Stimulated activated CD4-positive, alpha-beta T cell treated with anti-CD3 and anti-CD28 coated beads, Interleukin-1b, Interleukin-23, amount 100 ng/mL, for 1 hour (primary cell): ENCODE measurements at places on chromosomes 5 and 9.

GRCh38 chr9:117992006-117992405 is 287.8 kb downstream of the TLR4 start:
- DNase-seq: no peak

- no peak for DNase-seq
These were observed 13.6 kb downstream of the EXOC3 start for GRCh38 chr5:456351-457194.

DNA sequence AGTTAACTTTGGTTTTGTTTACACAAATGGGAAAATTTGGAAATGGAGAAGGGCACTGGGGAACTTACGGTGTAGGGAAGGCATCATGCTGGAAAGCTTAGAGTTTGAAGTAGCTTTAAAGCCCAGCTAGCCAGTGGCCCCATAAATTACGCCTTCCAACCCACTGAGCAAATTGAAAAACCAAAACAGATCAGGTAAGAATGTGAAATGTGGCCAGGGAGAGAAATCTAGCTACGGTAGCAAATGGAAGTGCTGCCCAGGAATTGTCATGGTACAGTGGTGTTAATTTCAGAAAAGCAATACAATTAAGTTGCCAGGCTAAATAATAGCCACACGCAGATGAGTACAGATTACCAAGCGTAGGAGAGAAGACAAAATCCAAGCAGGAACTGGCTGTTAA is 654.8 kb downstream of the PRELID2 start:
- DNase-seq: no peak

- no peak for DNase-seq
These were observed 10.9 kb upstream of the STX17 start for GRCh38 chr9:99895510-99895909.

- no peak for DNase-seq
These were observed 13.7 kb upstream of the FOCAD start for GRCh38 chr9:20670395-20670794.

- DNase-seq: no peak
These were observed at the start of gene SLC24A2 for GRCh38 chr9:19788614-19789271. TSS of gene SLC24A2 (minus strand) at chr9:19789037.

GRCh38 chr5:11928909-11929308 is 24.7 kb upstream of the CTNND2 start:
- no peak for DNase-seq

- DNase-seq: no peak
These were observed 32.2 kb upstream of the ROPN1L start for GRCh38 chr5:10409504-10409903.

- DNase-seq: no peak
These were observed 399 bp downstream of the NDUFA2 start for GRCh38 chr5:140647042-140647419.

DNA sequence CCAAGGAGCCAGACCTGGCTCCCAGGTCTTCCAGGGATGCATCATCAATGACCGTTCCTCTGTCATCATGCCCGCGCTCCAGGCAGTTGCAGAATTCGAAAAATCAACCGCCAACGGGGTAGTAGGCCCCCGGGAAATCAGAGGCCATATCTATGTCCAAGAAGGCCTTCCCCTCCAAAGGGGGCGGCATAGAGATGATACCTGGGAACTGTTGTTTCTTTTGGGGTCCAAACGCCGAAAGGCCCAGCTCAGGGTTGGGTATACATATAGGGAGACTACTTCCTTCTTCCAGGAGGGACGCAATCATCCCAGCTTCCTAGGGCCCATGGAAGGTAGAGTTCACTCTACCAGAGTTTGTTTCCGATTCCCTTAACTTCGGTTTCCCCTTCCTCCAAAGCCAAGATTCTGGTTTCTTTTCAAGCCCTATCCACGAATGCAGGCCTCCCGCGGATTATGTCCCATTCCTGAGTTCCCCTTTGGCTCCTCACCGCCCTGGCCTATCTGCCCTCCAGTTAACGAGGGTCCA is 754 bp downstream of the DCAF12 start:
- DNase-seq: no peak

- no peak for DNase-seq
These were observed 201.7 kb upstream of the OTULINL start for GRCh38 chr5:14379739-14380497.

GRCh38 chr9:80556631-80557030 is 984.9 kb downstream of the TLE4 start:
- DNase-seq: no peak

- DNase-seq: no peak
These were observed 30.0 kb downstream of the DNAJC21 start for GRCh38 chr5:34959323-34959722.

- no peak for DNase-seq
These were observed 646 bp downstream of the SWI5 start for GRCh38 chr9:128276574-128277270.

DNA sequence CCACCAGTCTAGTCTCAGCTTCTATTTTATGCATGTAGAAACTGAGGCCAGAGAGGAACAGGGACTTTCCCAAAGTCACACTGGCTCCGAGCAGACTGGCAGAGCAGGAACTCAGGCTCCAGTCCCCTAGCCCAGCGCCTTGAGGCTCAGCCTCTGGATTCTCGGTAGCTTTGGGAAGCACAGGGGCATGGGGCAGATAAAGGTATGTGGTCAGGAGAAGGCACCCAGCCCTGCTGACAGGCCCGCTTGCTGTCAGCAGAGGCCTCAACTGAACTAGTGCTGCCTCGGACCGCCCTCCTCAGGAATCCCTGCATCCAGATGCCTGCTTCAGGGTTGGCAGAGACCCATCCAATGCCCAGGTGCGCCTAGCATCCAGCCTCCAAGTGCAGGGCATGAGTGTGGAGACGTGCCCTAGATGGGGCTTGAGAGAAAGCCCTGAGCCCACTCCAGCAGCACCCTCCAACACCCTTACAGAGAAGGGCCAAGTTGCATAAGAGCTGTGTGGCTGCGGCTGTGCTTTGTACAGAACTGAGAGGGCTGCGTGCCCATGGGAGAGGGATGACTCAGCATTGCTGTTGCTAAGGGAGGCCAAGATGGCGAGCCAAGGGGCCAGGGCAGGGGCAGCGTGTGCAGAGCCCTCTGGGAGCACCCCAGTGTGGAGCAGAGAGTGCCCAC is 168.6 kb downstream of the MACROH2A1 start:
- DNase-seq: no peak

DNA sequence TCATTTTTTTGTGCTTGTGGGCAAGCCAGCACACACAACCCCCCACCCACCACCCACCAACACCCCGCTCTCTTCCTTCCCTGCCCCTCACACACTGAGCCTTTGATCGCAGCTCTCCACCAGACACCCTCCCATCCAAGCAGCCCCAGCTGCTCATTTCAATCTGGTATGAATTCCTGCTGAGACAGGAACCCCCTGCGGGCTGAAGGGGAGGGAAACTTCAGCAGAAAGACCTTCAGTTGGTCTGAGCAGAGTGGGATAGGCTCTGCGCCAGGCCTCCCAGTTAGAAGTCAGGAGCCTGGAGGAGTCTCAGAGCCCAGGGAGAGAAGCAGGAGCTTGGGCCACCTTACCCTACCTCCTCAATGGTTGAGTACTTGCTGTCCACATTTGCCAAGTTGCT is 7.2 kb downstream of the PCDHGC5 start:
- DNase-seq: no peak

DNA sequence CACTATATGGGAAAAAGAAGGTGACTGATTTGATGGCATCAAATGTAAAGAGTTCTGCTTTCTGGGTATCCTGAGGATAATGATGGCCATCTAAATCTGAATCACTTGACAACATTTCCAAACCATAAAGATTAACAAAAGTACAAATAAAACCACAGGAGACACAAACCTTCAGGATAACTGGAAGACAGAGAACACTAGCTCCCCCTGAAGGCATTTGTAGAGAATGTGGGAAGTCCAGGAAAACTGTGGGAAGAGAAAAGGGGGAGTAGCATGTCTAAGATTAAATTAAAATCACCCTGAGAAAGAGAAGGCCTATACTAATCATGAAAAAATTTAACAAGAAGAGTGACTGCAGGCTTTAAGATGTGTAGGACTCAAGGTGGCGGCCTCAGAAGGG is 116.2 kb downstream of the PRELID2 start:
- DNase-seq: no peak

DNA sequence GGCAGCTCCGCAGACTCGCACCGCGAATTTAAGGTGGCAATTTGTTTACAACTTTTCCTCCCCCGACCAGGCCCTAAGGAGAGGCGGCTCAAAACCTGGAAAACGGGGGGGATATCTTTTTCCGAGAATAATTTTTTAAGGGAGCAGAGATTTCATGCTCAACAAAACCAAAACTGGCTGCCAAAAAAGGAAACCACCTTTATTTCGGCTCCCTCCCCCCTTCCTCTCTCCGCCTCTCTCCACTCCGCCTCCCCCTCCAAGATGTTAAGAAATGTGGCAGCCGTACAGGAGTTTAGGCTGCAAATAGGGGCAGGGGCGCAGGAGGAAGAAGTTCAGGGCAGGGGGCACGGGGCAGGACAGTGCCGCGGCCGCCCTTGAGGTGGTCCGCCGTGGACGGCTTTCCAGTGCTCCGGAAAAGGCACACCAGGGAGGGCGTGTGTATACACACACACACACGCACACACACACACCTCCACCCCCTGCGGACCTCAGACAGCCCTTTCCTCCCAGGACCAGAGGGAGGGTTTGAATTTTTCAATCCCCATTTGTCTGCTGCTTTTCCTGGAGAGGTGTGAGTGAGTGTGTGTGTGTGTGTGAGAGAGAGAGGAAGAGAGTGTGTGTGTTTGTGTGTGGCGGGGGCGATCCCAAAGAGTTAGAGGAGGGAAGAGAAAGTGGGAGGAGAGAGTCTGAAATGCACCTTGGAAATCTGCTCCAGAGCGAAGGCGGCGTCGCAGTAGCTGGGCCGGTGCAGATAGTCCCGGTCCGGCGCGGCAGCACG is 9.1 kb downstream of the PTCH1 start:
- no peak for DNase-seq

GRCh38 chr9:109110329-109111021 is 9.3 kb downstream of the TMEM245 start:
- DNase-seq: no peak

DNA sequence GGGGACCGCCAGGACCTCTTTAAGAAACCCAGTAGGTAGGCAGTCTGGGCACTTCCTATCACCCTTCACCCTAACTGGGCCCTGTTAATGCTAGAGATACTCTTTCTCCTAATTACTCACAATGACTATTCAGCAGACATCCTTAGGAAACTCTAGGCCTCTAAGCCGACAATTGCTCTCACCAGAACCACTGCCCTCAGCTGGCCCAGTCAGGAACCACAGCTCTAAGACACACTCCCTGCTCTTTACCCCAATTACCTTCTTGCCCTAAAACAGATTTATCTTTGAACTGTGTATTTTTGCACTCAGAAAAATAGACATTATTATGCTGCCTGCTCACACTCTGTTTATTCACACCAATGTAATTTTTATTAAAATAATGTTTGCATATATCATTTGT is 432.6 kb upstream of the SLC30A5 start:
- DNase-seq: no peak

DNA sequence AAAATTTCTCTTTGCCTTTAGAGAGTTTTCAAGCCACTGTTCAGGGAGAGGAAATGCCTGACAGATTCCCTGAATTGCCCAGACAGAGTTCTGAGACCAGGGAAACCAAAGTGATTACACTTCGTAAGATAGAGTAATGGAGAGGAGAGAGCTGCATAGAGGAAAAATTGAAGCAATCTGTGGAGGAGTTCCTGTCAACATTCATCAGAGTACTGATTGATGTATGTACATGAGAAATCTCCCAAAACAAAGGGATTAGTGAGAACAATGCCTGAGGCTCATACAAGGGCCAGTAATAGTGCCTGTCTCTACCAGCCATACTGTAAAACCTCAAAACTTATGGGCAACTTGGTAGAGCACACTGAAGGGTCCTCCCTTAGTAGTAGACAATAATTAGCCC is 79.0 kb upstream of the TRIM32 start:
- no peak for DNase-seq

- DNase-seq: no peak
These were observed 805.5 kb downstream of the EFNA5 start for GRCh38 chr5:106865279-106865678.

DNA sequence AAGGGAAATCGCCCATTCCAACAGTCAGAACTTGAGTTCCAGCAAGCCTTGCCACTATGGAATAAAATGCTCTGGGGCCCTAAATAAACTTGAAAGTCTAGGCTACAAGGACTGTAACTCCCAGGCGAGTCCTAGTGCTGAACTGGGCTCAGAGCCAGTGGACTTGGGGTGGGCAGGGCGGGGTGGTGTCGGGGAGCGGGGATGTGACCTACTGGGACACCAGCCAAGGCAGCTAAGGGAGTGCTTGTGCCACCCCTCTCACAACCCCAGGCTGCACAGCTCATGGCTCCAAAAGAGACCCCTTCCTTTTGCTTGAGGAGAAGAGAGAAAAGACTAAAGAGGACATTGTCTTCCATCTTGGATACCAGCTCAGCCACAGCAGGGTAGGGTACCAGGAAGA is 61.5 kb downstream of the MEIKIN start:
- DNase-seq: no peak

DNA sequence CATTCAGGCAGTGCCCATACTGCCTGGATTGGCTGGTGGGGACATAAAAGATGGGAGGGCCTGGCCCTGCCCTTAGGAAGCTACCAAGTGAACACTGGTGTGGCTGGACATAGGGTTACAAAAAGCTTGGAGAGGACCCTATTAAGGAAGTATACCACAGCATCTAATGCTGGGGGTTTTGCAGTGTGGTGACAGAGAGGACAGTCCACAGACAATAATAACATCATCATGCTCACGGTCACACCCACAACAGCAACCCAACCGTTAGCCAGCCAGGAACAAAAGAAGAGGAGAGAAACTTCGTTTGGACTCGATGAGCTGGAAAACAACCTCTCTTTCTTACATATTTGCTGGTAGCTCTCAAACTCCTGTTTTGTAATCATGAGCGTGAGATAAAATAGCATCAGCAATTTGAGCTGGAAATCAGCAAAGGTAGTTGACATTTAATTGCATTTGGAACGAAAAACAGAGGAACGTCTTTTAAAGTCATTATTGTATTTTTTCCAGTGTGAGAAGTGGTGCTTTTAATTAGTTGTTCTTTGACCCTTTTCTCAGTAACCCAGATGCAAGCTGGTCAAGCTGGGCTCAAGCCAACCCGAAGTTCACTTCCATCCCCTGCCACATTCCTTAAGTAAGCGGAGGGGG is 73.4 kb downstream of the NSG2 start:
- no peak for DNase-seq

DNA sequence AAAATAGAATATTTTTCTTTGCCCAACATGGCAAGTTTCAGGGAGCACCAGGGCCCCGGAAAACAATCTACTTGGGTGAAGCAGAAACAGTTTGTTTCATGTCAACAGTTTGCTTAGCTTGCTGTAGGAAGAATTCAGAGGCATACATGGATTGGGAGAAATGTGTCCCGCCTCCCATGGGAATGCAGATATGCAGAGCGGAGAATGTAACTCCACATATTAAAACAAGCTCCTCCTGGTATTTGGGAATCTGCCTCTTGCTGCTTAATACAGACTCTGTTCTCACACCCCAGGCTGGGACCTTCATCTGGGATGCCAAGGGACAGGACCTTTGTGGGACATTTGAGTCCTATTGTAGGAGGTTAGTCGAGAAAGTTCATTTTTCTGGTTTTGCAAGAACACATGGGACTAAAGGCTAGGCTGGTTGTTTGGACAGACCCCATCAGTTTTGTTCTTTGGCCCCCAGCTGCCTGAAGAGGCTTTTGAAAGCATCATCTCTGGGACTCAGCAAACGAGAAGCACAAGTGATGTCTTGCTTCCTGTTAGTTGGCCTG is 220.5 kb upstream of the ADRA1B start:
- DNase-seq: no peak

- DNase-seq: no peak
These were observed 1.6 kb downstream of the GTF3C4 start for GRCh38 chr9:132671620-132672412.

GRCh38 chr5:131899686-131900085 is 45.8 kb downstream of the MEIKIN start:
- DNase-seq: no peak
